Fibroblast of lung (primary cell): ENCODE measurements at places on chromosomes 12 and 14. TPM values are rescaled to one million over a fixed set of nuclear protein-coding genes. Genes with fewer than 3 reads are reported as not detected.

- peak; percentile 96 for DNase-seq
Measured at GRCh38 chr12:75722714-75723200, 211.3 kb upstream of the KRR1 start.

GRCh38 chr14:41167040-41167439, 439.6 kb upstream of the LRFN5 start:
- DNase-seq = no peak

CLEC2A gene
- total RNA-seq = not detected in 2 replicates

DNA sequence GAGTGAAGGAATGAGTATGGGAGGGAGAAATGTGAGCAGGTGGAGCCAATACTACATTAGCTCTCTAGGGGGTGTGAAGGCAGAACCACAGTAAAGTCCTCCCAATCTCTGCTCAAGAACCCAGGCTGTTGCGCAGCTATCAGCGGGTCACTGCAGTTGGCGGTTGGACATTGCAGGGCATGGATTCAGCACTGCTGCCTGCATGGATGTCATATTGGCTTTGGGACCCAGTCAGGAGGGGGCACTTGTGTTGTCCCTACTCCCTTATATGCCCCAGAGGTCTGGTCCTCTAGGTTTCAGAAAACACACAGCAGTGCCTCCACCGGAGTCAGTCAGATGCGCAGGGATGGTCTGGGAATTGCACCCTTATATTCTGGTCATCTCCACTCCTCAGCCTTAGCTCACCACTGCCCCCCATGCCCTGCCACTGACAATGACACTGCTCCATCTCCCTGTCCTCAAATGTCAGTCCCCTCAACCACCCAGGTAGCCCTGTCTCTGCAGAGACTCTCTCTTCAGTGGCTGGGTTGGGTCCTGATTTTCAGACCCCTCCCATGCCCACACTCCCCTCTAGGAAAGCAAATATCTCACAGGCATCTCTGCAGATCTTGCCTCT, 9.6 kb downstream of the ZDHHC22 start:
- no peak for DNase-seq

GRCh38 chr14:30559638-30560091, 707 bp downstream of the G2E3 start:
- peak; percentile 81 for DNase-seq

CCDC38 gene
- not detected in 2 replicates for total RNA-seq

GRCh38 chr12:5988659-5989116, 43.6 kb upstream of the ANO2 start:
- DNase-seq = peak; percentile 75

GRCh38 chr14:95507701-95508103, 8.7 kb downstream of the SYNE3 start:
- peak; percentile 87 for DNase-seq

GRCh38 chr12:96578526-96579125, 89.2 kb downstream of the CFAP54 start:
- DNase-seq = peak; percentile 80

IL23A gene
- 0.17 TPM in 1 of 2 replicates, not detected in the other for total RNA-seq
